MM.1S (cell line): ENCODE measurements at places on chromosomes 4 and X.

- DNase-seq, result no peak
These were observed 48.1 kb downstream of the ABCB7 start for GRCh38 chrX:75107863-75108509.

DNA sequence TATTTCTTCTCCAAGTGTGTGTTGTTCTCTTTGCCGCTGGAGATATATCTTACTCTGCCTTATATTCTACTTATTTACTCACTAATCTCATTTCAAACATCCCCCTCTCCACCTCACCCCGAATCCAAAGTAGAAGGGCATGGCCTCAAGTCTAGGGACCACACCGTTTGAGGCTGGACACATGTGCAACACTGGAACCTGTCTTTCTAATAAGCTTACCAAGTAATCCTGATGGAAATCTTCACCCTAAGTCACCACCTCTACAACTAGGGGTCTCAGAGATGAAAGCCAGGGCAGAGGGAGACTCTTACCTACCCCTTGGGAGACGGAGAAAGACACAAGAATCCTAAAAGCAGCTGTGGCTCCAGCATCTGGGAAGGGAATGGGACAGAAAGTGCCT lies 6.0 kb downstream of the PROM1 start:
- no peak for DNase-seq

GRCh38 chr4:113869743-113870375 lies 108.3 kb upstream of the CAMK2D start:
- peak; percentile 69 for DNase-seq

DNA sequence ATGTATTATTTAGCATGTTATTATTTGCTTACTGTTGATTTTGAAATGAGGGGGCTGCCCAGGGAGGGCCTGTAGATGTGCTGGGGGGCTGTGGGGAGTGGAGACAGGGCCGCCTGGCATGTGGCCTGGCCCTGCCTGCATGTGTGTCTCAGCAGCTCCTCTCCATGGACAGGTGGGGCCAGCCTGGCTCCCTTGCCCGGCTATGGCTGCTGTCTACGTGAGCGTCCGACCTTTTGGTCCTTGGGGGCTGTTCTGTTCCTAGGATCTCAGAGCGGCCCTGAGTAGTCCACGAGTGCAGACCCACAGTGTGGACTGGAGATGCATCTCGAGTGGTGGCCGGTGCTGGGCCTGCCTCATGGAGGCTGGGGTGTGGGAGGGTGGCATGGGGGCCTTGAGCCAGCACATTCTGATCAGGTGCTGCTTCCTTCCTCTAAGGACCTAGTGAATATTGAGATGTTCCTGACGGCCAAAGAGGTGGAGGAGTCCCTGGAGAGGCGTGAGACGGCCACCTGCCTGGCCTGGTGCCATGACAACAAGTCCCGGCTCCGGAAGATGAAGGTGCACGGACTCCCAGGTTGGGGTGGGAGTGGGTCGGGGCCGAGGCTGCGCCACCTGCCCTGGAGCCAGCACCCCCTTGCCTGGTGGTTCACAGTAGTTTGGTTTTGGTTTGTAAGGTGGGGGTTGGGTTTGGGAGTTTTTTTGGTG lies 24.9 kb upstream of the UVSSA start:
- DNase-seq, result no peak

GRCh38 chrX:123884809-123885408 lies 25.1 kb downstream of the XIAP start:
- DNase-seq, result peak; percentile 60

- DNase-seq, result peak; percentile 40
These were observed 45.1 kb upstream of the LAMP2 start for GRCh38 chrX:120514236-120514635.

DNA sequence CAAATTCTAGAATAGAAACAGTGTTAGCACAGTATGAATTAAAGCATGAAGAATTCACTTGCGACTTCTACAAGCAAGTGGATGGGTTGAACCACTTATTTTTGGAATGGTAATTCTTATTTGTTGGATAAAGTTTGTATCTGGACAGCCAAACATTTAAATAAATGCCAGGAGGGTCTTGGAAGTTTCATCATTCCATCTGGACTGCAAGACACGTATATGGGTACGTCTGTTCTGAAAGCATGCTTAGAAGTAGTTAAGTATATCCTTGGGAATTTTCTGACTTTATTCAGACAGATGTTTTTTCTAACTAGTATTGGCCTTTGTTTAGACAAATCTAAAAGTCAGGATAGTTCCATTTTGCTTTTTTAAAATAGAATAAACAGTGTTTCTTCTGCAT lies 77.5 kb upstream of the CASK start:
- DNase-seq, result no peak

GRCh38 chrX:16469870-16470269 lies 180.1 kb upstream of the S100G start:
- DNase-seq, result no peak

- DNase-seq, result peak; percentile 45
These were observed 44.0 kb upstream of the MXD4 start for GRCh38 chr4:2305766-2306501.

DNA sequence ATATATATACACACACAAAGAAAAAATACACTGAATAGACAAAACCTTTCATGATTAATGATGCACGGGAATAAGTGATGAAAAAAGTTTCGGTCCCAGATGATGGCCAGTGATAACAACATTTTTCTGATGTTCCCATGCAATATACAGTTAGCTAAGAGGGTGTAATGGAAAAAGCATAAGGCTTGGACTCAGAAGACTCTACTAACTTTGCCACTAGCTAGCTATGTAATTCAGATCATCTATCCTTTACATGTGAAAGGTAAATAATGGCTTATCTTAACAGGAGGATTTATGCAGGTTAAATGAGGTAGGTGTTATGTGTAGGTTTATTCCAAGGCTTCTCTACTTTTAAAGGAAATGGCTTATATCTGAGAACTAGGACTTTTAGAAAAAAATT lies 4.3 kb downstream of the RPS3A start:
- no peak for DNase-seq

GRCh38 chr4:158169931-158170690 lies 2.7 kb downstream of the GASK1B start:
- no peak for DNase-seq

GRCh38 chrX:140510895-140511295 lies 6.0 kb upstream of the SOX3 start:
- no peak for DNase-seq

DNA sequence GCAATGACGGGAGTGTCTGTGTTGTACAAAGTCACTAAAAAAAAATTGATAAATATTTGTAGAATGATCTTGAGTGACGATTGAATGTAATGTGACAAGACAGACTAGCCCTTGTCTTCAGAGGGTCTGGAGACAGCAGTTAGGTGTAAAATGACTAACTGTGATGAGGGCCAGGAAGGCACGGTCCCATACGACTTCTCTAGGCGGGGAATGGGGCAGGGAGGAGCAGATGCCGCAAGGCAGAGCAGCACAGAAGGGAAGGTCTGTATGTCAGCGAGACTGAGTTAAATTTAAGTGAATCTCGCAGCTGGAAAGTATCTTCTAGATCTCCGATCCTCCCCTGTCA lies 405 bp downstream of the CENPE start:
- DNase-seq, result peak; percentile 10

DNA sequence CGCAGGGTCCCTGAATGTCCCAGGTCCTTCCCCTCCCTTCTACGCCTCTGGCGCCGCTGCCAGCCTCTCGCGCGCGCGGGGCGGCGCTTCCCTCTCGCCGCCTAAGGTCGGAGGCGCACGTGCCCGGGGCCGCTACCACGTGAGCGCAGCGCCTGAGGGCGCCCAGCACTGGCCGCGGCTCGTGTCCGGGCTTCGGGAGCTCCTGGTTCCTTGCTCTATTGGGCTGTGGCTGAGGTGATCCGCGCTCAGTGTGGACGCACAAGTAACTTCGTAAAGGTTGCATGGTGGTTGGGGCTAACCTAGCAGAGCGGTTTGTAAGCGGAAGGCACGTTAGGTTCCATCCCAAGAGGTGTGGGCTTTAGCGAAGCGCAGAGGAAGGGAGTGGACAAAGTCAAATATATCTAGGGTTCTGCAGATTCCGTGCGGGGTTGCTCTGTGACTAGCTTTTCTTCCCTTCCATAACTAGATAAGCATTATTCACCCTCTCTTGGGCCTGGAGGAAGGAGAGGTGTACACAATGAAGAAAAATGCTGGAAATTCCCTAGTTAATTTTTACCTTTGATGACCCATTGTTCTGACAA lies 1.8 kb downstream of the TLL1 start:
- DNase-seq, result no peak

DNA sequence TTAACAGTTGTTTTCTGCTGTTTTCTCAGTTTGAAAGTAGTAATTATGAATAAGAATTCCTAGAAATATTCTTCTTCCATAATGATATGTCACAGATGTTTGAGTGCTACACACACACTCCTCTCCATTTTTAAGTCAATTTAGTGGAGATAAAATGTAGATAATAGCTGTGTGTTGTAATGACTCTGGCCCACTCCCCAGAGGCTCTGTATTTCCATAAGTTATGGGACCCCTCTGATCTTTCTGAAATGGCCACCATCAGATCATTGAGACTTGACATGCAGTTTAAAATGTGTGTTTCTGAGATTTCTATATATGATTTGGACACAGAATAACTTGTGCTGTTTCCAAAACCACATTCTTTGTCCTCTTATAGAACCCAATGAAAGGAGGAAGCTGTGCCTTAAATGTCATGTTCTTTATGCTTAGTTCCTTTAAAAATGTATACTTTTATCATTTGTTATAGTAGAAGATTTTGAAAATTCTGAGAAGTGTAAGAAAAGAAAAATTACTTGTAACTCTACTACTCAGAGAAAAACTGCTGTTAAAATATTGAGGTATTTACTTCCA lies 46.4 kb downstream of the GAB1 start:
- DNase-seq, result no peak

DNA sequence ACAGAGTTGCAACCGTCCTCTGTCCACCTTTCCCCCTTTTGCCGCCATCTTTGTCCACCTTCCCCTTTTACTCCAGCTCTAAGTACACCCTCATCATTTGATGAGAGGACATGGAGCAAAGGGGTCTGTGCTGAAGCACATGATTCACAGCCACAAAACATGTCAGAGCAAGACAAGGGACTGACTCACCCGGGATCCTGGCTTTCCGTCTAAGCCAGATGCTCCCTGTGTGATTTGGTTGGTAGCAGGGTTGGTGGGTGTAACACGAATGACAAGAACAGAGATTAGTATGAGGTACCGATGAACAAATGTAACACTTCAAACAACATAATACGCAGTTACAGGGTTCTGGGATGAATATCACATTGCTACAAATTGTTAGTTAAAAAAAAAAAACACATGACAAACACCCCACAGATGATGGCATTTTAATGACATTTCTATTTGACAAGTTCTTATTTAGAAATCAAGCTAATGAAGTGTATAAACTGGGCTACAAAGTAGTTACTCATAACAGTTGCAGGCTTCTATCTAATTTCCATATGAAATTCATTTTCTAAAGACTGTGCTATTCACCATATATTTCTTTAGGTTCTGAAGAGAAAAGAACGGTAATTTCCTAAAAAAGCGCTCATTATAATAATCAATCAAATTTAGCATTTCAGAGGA lies 71.4 kb upstream of the ETNPPL start:
- no peak for DNase-seq

DNA sequence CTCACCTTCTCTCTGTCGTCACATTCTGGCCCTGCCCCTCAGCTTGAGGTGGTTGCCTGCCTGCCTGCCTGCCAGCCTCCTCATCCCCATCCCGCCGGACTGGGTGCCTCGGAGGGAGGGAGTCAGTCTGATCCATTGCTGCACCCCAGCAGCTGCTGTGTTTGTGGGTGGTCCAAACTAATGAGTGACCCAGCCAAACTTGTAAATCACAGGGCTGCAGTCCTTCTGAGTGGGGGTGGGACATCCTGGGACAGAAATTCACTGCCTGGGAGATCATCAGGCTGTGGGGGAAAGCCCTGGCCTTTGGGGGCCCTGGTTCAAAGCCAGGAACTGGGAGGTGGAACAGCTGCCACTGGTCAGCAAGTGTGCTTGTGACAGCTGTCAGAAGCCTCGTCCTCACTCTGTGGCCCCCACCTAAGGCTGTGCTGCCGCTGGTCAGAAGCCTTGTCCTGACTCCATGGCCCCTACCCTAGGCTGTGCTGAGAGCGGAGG lies 5.6 kb downstream of the GPR78 start:
- no peak for DNase-seq

GRCh38 chr4:70935038-70935695 lies 33.0 kb downstream of the MOB1B start:
- no peak for DNase-seq

GRCh38 chr4:22241415-22241814 lies 274.5 kb downstream of the ADGRA3 start:
- DNase-seq, result no peak

DNA sequence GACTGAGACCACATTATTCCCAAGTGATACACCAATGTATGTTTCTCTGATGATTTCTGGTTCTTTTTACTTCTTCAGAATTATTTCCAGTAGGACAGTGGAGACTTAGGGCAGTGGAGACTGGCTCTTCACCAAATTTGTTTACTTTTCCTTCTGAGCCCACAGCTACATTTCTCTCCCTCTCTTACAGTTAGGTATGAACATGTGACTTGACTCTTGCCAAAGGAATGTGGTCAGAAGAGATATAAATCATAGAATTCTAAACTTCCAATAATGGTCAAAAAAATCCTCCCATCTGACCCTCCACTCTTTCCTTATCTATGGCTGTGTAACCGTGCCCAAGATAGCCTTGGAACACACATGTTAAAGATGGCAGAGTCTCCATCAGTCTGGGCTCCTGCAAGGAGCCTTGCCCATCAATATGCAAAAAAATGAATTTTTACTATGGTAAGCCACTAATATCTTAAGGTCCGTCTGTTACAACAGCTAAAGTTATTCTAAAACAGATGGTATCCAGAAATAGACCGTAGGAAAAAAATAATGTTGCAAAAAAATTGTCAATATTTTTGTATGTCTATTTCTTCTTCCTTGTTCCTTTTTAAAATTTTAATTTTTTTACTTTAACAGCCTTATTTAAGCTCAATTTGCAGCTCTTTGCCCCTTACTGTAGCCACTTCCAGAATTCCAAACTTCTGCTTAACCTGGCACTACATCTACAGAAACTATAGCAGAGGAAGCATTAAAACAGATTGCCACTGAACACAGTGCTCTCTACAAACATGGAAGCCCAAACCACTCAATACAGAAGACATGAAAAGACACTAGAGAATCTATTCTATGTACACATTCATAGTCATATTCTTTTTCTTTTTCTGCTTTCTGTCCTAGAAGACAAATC lies 260.7 kb downstream of the COL25A1 start:
- no peak for DNase-seq

GRCh38 chr4:185358514-185358913 lies 37.2 kb downstream of the LRP2BP start:
- DNase-seq, result no peak

DNA sequence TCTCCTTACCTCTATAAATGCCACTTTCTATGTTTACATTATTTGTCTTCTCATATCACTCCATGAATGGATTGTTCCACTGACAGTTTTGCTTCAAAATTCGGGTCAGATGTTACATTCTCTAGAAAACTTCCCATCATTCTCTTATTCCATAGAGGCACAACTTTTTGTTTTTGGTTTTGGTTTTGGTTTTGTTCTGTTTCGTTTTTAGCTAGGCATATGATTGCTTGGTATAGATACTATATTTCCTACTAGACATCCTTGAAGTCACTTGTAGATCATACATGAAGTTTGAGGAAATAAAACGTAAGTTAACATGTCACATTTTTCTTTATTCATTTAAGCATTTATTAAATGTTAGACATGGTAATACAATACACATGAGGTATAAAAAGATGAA lies 961.0 kb downstream of the PCDH18 start:
- peak; percentile 53 for DNase-seq

GRCh38 chrX:13891377-13892140 lies 74.7 kb upstream of the GPM6B start:
- no peak for DNase-seq
